Activated CD4-positive, alpha-beta T cell treated with anti-CD3 and anti-CD28 coated beads, Interleukin-2, Interleukin-6, amounts not matched to agents 100 ng/mL and 50 ng/mL, durations not matched to agents 16 hours and 8 hours (primary cell): ENCODE measurements at places on chromosomes 2 and 18.

- DNase-seq: no peak
These were observed 319.8 kb downstream of the CTNNA2 start for GRCh38 chr2:79832511-79833234.

GRCh38 chr2:31294196-31294595 is 60.2 kb downstream of the EHD3 start:
- DNase-seq: peak; percentile 8

GRCh38 chr2:135998879-135999278 is 13.5 kb upstream of the DARS1 start:
- no peak for DNase-seq

DNA sequence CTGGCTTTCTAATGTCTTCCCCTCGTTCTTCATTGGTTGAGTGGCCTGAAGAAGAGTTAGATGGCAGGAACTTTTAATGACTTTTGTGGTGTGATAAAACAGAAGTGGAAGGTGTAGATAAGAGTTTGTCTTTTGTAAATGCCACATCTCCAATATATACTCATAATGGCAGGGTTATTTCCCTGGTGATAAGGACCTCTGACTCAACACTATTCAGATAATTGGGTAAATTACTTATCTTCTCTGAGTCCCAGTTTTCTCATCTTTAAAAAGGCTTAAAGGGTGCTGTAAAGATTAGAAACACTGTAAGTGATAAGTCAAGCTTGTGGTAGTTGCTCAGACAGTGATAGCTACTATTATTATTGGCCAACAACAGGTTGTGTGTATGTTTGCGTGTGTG is 9.5 kb downstream of the KLHL14 start:
- DNase-seq: no peak

- no peak for DNase-seq
These were observed 8.1 kb upstream of the ARHGAP15 start for GRCh38 chr2:143121079-143121478.
